ENCODE measurements at places on chromosomes 1 and 21.

DNA sequence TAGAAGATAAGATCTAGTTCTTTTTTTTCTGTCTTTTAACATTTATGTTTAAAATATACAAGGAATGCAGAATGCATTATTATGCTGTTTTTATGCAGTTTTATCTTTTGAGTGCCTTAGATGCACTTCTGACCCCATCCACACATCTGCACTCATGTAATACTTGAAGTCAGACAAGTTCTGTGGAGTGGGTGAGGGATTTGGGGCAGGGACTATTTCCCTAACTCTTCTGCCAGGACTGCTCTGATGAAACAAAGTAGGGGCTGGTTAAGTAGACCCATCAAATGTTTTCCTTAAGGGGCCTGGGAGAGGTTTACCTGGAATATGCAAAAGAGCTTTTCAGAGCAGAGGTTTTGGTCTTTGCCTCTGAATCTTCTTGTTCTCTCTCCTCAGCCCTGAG, 11.4 kb downstream of the TRNAU1AP start:
- DNase-seq: no peak

- DNase-seq: no peak
Observed at GRCh38 chr21:42567861-42568260, 54.2 kb downstream of the SLC37A1 start.

GRCh38 chr1:115908565-115909274, 67.6 kb upstream of the SLC22A15 start:
- no peak for DNase-seq

GRCh38 chr1:228753786-228754360, 18.6 kb downstream of the RHOU start:
- no peak for DNase-seq

GRCh38 chr21:33543505-33544129, 779 bp downstream of the SON start:
- no peak for DNase-seq

DNA sequence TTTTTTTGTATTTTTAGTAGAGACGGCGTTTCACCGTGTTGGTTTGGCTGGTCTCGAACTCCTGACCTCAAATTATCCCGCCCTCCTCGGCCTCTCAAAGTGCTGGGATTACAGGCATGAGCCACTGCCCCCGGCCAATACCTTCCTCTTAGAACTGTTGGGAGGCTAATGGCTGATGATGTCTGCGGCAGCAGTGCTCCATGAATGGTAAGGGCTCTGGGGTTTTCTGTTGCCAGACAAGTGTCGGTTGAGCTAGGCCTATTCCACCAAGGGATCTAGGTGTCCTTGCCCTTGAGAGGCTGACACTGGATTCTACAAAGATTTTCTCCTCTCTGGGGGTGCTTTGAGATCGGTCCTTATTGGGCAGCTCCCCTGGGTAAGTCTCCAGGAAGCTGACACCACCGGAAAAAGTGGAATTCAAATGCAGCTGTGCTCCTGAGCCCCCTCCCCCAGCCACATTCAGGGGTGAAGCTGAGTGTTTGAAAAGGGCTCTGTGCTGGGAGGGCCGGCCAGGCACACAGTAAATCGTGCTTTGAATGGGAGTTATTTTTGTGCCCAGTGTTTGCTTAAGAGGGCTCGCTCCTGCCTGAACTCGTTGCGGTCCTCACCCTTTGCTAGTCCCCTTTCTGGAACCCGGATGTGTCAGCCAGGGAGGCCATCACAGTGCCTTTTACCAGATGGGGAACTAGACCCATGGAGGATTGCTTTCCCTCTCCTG, 5.2 kb downstream of the SOX13 start:
- no peak for DNase-seq

- DNase-seq: no peak
Observed at GRCh38 chr1:167687919-167688519, 33.8 kb upstream of the MPZL1 start.

DNA sequence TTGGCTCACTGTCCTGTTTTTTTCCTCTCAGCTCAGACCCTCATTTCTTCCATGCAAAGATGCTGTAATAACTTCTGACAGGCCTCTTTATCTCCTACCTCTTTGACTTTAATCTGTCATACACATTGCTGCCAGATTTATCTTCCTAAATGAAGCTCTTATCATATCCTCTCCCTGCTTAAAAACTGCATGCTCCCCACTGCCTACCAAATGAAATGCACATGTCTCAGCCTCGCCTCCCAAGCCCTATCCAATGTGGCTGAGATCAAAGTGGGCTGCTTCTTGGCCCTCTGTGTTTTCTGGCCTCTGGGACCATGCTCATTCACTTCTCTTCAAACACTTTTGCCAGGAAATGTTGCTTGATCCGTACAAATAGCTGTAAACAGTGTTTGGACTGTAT, 38.3 kb downstream of the IRF2BP2 start:
- DNase-seq: no peak

GRCh38 chr1:245484176-245484575, 329.4 kb downstream of the KIF26B start:
- no peak for DNase-seq

- DNase-seq: no peak
Observed at GRCh38 chr1:179046808-179047635, 21.3 kb downstream of the FAM20B start.

DNA sequence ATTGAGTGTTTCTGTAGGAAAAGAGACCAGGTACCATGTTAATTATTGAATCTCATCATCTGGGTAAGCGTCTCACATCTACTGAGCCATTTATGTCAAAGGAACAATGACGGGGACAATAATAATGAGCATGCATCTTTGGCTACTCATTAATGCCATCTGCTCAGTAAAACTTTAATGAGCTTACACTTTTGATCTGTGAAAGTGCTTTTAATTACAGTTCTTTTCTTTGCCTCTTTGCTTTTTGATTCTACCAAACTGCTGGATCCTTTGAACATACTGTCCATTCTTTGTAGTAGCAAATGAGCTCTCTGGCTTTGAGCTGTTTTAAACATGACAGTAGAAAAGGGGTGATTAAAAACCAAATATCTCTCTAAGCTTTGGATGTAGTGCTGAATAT, 181.2 kb upstream of the IVNS1ABP start:
- no peak for DNase-seq

- no peak for DNase-seq
Observed at GRCh38 chr21:25342816-25343215, 264.5 kb downstream of the MRPL39 start.

DNA sequence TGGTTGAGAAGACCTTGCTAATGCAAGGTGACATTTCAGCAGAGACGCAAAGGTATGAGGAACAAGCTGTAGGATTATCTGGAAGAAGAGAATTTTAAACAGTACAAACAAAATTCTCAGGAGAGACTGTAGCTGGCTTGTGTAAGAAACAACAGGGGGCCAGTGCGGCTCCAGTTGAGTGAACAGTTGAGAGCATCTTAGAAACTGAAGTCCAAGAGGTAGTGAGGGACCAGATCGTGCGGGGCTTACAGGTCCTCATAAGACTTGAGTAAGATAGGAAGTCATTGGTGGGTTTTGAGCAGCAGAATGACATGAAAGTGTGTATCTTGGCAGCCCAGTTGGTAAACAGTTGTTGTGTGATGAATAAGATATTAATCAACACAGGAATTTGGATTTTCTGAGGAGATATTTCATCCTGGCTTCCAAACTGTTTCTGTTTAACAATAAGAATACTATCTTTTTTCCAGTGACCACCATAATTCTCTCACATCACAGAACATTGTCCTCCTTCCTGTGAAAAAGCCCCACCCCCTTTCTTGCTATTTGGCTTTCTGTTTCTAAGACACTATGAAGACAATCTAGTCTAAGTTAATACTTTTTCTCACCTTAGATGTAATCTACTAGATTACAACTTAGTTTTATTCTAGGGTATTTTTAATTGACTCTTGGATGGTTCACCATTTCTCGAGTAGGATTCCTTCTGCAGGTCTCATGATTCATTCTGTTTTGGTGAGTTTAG, 62.4 kb downstream of the SASS6 start:
- no peak for DNase-seq

DNA sequence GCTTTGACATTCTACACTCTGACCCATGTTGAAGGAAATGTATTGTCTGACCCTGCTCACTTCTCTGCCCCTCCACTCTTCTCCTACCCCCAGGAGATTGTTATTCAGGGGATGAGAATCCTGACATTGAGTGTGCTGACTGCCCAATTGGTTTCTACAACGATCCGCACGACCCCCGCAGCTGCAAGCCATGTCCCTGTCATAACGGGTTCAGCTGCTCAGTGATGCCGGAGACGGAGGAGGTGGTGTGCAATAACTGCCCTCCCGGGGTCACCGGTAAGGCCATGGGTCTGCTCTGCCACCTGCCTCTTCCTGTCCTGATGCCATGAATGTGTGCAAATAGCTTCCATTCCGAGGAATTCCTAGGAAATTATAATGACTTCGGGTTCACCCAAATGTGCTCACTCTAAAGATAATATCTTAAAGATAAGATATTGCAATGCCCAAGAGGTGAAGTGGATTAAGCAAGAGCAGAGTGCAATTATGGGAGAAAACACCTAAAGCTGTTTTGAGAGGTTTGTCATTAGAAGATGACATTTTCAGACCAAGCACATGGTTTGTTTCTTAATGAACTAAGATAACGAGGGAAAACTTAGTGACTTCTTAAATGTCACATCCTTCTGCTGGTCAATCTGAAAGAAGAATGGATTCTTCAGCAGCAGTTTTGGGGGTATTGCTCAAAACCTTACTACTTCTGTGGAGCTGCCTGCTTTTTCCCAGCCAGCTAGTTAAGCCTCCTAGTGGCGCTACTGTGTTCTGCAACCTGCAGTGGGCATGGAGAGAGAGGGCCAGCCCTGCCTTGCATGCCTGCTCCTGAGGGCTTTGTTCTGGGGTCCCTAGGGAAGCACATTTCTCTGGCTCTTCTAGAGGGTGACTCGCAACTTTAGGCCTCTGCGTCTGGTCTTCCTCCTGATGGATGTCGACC, 41.6 kb downstream of the LAMC2 start:
- DNase-seq: no peak

GRCh38 chr1:231817801-231818200, 191.2 kb downstream of the DISC1 start:
- no peak for DNase-seq

- DNase-seq: no peak
Observed at GRCh38 chr1:9410737-9411297, 118.1 kb downstream of the SPSB1 start.

DNA sequence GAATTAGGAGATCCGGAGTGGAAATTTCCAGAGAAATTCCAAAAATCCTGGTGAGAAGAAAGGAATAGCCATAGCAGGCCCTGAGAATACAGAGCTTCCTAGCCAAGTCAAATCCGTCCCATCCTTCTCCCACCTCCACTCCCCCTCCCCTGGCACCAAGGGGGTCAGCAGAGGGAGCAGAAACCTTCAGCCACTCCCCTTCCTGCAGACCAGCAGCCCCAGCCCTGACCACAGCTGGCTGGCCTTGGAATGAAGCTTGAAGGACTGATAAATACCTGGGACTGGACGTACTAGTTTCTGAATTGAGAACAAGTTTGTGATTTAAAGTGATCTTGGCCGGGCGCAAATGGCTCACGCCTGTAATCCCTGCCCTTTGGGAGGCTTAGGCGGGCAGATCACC, 13.8 kb upstream of the RIPPLY3 start:
- DNase-seq: no peak

DNA sequence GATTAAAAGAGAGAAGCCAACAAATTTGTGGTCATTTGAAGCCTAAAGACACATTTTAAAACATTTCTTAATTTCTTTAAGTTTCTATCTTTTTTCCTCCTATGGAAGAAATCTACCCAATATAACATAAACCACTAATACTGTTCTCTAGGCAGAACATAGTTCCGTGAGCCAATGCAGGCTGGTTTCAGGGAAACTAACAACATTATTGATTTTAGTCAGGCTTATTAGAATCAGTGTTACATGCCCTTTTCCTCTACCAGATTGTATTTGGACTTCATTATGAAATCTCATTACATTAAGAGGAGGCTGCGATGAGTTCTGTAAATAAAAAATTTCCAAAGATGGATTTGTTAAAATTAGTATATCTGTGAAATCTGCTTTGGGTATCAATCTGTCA, 249.9 kb downstream of the PTBP2 start:
- DNase-seq: no peak

DNA sequence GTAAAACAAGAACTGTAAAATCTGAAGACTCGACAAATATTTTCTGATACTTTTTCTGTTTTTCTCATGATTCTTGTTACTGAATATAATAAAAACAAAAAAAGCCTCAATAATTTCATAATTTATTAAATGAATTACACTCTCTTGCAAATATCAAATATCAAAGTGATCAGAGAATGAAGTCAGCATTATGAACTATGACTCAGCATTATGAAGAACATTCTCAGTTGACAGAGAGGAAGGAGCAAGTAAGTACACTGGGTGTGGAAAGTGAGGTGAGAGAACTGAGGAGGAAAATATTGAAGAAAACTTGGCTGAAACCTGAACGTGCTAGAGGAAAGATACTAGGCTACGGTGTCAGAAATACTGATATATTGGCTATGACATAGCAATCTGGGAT, 529.5 kb downstream of the KCNT2 start:
- DNase-seq: no peak

- no peak for DNase-seq
Observed at GRCh38 chr1:15540186-15540585, 13.5 kb downstream of the DNAJC16 start.

DNA sequence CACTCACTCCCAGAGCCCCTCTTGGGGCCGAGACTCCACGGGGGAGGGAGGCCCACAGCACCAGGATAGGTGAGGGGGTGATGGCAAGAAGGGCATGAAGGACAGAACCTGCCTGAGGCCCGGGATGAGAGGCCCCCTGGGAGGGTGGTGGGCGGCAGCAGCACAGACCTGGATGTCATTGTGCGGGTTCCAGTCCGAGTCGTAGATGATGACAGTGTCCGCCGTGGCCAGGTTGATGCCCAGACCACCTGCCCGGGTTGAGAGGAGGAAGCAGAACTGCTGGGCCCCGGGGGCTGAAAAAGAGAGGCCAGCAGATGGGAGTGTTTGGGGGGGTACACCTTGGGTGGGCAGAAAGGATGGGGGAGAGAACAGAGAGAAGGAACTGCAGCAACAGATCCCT, 50.1 kb downstream of the CHD5 start:
- no peak for DNase-seq

GRCh38 chr21:35026617-35027562, 22.2 kb downstream of the RUNX1 start:
- DNase-seq: no peak

GRCh38 chr1:30388386-30388785, 335.0 kb downstream of the MATN1 start:
- no peak for DNase-seq

DNA sequence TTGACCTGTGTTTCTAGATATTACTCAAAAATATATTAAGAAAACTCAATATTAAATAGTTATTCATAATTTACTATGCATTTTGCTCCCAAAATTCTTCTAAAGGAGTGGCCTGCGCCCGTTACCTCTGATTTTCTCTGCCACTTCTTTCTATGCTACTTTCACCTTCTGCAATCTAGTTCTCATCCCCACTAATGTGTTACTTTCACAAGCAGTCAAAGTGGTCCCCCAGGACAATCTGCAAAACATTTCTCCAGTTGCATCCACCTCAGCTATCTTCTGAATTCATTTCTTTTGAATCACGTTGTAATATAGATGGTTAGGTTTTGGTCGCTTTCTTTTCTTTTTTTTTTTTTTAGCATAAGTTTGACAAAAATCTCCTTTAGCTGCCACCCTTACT, 13.4 kb downstream of the INSL5 start:
- DNase-seq: no peak

DNA sequence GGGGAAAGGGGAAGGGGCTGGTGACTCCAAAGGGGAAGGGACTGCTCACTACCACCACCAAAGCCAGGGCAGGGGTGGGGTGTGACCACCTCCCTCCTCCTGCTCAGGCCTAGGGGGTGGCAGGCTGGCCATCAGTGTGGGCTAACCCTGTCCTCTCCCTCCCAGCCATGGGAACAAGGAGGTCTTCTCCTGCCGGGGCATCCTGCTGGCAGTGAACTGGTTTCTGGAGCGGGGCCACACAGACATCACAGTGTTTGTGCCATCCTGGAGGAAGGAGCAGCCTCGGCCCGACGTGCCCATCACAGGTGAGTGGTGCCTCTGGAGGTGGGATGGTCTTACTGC, 5.7 kb downstream of the ZC3H12A start:
- DNase-seq: no peak
